ENCODE measurements at places on chromosomes 2 and 18.

GRCh38 chr2:241501551-241501950 lies 6.8 kb downstream of the STK25 start:
- DNase-seq = no peak

GRCh38 chr2:137828624-137829023 lies 135.6 kb upstream of the HNMT start:
- no peak for DNase-seq

GRCh38 chr2:157792335-157793052 lies 83.6 kb downstream of the ACVR1 start:
- DNase-seq = no peak

DNA sequence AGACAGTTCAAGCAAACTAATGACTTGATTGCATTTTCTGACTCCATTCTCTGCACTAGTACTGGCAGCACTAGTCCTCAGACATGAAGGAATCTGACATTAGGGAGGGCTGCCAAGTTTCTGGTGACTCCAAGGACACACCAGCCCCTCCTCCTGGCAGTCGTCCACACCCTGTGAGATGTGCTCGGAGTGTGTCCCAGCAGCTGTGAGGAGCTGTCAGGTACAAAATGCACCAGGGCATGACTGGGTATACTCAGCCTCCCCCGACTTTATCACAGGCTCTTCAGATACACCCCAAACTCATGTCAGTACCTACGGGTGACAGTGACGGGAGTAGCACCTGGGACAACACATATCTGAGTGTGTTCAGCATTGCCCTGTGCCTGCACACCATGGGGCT lies 43.1 kb downstream of the EDAR start:
- DNase-seq = no peak

Measured in NCI-H1694 (cell line).